HTR-8/SVneo (cell line): ENCODE measurements at places on chromosomes 12 and 14.

GRCh38 chr14:71214241-71214640, 307.0 kb downstream of the PCNX1 start:
- no peak for DNase-seq

- DNase-seq: no peak
Observed at GRCh38 chr12:102568276-102568675, 87.9 kb upstream of the IGF1 start.

GRCh38 chr14:71931492-71932228, 569 bp upstream of the RGS6 start:
- DNase-seq: no peak

DNA sequence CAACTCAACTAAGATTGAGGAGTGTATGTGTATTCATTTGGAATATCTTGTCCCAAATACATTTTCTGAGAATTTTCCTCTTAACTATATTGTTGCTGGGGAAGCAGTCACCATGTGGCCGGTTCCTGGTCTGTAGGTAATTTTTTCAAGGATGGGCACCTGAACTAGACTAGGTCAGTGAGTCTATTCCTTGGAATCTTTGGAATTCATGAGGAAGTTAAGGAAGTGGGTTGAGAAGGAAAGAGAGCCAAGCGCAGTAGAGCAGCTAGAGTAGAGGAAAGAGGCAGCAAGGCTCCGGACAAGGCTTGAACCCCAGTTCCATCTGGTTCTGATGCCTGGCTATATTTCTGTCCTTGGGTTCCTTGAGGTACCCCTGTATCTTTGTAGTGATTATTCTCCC, 183.7 kb downstream of the DACT1 start:
- DNase-seq: no peak

DNA sequence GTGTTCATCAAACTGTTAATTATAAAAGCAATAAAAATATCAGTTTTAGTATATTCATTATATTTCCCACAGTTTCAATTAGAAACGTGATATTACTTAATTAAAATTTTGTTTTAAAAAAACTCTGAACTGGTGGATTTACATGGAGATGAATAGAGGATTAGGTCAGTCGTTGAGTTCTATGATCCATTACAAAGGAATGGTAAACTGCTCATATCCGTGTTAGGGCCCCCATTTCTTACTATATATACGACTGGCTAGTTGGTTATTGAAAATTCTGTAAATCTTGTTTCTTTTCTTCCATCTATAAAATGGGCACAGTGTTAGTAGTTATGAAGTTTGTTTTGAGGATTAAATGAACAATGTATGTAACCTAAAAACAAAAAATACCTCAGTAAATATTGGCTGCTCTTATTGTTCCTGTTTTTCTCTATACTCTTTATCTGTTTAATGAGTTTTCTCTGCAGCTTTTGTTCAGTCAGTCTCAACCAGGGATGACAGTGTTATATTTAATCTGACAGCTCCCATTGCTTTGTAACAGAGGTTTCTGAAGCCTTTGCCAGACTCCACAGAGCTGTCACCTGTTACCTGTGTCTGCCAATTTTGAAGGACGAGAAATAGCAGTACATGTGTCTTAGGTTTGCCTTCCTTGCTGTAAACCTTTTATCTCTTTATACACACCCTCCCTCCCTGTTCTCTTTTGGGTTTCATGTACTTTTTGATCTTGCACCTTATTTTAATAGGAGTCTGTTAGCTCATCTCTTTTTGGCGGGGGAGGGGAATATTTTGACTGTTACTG, 41.5 kb downstream of the FRS2 start:
- no peak for DNase-seq

GRCh38 chr12:116703214-116703795, 34.6 kb downstream of the SPRING1 start:
- peak; percentile 69 for DNase-seq

DNA sequence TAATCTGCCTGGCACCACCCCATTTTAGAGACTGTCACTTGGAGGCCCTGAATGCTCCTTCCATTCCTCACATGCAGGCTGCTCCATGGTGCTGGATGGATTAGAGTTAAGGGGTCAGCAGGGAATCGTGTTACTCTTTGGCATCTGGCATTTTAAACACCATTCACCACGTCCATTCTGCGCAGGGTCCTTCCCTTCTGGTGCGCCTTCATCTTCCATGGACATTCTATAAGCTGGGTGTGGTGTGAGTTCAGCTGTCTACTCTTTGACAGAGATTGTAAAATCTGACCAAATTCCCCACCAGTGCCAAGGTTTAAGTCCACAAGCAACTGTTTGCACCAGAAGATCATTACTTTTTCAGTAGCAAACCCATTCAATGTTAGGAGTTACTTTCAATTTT, 47.8 kb downstream of the GIT2 start:
- DNase-seq: no peak

- peak; percentile 100 for DNase-seq
Observed at GRCh38 chr14:60648934-60649874, at the start of gene SIX1. SIX1 (minus strand) TSS chr14:60649477; CDS start chr14:60649189, 288 bp downstream.
